ENCODE measurements at places on chromosomes 1 and 21.

DNA sequence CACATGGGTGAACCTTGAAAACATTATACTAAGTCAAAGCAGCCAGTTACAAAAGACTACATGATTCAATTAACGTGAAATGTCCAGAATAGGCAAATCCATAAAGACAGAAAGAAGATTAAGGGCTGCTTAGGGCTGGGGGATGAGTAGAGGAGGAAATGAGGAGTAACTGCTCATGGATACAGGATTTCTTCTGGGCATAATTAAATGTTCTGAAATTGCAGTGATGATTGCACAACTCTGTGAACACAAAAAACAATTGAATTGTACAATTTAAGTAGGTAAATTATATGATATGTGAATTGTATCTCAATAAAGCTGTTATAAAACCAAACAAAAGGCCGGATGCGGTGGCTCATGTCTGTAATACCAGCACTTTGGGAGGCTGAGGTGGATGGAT is 52.2 kb downstream of the RERE start:
- DNase-seq: no peak

DNA sequence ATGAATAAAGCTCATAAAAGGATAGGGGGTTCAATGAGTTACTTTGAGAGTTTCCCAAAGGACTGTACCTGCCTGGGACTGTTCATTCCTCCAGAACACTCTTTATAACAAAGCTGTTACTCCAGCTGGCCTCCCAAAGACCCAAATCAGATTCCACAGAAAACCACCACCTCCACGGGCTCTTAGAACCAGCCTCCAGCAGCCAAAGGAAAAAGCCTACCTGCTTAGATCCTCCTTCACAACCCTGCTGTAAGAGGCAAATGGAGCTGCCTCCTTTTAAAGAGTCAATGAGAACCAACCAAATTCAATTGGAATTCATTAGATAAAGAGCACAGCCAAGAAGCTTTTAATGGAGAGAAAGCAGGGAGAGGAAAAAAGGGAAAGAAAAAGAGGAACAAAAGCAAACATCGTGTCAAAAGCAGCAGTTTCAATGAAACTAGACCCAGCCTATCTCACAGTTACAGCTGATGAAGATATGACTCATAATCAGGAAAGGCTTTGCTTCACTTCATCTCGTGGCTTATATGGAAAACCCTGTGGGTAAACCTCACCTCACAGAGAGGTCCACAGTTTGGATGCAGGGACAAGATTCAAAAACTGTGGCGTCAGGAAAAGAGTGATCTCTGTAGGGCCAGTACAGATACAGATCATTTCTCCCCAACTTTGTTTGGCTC is 27.8 kb upstream of the FMO4 start:
- no peak for DNase-seq

DNA sequence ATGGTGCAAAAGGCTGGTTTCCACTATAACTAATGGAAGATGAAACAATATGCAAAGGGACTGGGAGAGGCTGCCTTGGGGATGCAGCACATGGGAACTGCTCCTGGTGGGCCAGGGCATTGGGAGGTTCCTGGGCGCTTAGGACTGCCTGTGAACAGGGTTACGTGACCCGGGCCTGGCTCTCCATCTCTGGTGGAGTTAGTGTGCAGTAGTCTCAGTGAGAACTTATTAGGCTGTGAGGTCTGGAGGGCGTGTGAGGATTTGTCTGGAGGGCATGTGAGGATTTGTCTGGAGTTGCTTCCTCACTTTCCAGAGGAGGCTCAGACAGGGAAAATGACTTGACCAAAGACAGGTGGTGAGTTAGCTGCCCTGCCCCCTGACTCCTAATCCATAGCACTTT is 1.5 kb upstream of the ETV3L start:
- no peak for DNase-seq

DNA sequence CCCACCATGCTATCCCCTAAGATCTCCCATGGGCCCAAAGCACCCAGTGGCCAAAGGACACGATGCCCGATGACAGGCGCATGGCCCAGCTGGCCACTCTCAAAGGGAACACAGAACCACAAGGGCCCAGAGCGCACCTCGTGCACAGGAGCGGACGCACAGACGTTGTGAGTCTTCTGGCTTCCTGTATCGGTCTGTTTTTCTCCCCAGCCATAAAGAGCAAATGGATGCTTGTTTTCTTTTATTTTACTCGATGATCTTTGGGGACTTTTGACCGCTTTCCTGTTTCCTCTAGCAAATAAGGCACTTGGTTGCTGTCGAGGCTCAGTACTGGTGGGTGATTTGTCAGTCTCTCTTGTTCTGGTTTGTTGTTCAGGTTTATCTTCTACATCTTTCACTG is 16.2 kb downstream of the CCSAP start:
- no peak for DNase-seq

- no peak for DNase-seq
Observed at GRCh38 chr21:24225431-24225830, 1381.8 kb downstream of the MRPL39 start.

DNA sequence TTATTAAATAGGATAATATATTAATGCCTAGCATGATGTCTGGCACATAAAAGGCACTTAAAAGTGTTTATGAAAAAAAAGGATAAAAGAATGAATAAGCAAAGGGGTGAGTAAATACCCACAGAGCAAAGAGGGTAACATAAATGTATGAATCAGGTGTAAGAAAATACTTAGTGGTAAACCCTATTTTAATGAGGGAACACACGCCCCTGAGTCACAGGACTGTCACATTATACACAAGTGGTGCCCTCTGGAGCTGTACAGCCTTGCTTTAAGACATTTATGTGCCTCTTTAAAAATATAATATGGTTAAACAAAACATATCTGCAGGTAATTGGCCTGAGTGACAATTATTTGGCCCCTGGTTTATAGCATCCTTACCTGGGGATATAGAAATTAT is 78.1 kb upstream of the PTBP2 start:
- DNase-seq: no peak

DNA sequence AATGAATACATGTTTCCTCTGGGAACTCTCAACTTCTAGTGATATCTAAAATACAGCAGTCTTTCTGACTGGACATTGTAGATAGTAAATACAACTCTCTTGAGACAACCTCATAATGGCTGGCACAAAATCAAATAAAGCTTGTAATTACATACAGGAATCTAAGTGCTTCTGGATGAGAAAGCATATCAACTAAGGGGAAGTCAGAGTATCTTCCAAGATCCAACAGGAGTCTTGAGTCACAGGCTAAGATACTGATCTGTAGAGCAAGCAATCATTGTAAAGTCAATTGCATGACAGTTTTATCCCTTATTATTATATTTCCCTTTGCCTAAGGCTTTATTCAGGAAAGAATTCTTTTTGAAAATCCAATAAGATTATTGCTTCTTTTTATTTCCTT is 249.9 kb downstream of the LRRIQ3 start:
- DNase-seq: no peak

DNA sequence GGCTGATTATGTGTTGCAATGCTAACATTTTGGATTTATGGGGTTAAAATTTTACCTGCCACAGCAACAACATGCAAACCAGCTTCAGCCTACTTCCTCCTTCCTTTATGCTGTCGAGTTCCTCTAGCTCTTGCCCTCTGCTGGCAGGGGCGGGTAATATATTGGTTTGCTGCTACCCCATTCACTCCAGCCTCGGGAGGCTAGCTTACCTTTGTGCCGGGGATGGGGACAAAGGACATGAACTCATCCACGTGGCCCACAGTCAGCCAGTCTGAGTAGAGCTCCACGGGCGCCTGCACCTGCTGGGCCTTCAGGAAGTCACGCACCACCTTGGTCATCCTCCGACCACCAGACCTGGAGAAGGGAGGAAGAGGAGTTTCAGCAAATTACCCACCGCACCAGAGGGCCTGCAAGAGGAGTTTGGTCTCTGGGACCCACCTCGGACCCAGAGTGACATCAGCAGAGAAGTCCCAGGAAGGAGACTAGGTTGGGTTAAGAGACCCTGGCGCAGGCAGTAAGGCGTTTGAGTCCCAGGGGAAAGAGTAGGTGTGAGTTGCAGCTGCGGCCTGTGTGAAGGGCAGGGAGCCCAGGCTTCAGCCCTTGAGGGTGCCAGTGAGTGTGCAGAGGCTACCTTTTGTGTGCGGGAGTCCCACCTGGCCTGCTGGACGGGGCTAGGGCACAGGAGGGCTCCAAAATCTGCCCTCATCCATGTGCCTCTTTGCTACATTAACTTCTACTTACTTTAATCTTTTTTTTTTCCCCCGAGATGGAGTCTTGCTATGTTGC is 21.8 kb upstream of the SDHB start:
- no peak for DNase-seq

DNA sequence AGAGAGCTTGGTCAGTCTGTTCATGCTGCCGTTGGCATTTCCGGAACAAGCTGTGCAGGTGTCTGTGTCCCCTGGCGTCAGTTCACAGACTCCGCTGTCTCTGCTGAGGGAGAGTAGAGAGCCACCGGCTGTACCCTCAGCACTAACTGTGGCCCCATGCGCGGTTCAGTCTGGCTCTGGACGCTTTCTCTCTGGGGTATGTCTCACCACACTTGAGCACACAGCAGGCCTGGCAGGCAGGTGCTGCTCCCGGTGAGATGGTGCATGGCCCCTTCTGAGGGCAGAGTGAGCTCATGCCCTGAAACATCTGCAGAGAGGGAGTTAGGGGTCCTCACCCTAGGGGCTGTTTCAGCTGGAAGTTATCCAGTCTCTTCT is 60.0 kb upstream of the TLR5 start:
- DNase-seq: no peak

- no peak for DNase-seq
Observed at GRCh38 chr1:48242141-48242736, 19.7 kb downstream of the SLC5A9 start.

DNA sequence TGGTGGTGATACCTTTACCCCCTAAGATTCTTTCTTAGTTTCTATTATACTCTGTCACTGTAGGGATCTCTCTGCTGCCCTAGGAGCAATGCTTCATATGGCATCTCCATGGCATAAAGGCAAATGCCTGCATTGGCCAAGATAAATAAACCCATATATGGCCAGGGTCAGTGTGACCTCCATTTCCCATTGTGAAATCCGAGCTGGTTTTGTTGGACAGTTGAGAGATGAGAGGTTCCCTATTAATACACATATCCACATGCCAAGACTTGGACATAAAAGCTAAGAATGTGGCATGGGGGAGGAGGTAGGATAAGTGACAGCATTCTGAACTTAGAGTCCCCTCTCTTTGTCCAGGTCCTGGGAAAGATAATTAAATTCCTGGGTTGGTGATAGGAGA is 1.4 kb downstream of the TPM3 start:
- DNase-seq: no peak

GRCh38 chr1:200103966-200104583 is 76.6 kb downstream of the NR5A2 start:
- DNase-seq: no peak

- DNase-seq: no peak
Observed at GRCh38 chr21:21232320-21232719, 234.1 kb downstream of the NCAM2 start.

GRCh38 chr1:156692925-156693847 is 12.2 kb downstream of the CRABP2 start:
- no peak for DNase-seq

DNA sequence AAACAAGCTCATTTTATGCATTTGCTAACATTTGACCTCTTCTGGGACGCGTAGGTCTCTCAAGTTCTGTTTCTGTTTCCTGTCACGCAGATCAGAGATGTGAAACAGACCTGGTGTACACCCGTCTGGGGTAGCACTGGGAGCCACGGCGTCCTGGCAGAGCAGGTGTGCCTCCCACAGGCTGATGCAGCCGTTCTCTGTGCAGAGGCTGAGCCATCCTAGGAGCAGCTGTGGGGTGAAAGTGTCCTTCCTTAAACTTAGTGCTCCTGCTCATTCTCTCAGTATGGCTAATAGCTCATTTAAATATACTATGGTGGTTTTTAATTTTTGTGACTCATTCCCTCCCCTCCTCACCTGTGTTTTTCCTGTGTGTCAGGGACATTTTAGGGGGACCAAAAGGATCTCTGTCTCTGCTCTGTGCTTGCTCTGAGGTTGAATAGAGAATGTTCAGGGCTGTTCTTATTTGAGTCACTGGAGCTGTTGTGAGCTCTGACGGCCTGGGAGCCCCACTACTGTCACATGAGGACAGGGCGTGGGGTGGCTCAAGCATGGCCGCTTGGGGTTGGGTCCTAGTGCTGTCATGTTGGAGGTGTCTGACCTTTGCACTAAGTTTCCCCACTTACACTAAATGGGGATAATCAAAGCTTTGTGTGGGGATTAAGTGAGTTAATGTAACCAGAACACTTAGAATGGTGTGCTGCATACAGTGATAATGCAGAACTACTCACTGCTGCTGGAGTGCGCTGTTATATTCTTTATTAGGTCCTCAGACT is 43.0 kb downstream of the GALNT2 start:
- DNase-seq: peak; percentile 44

- no peak for DNase-seq
Observed at GRCh38 chr1:161177936-161178244, 583 bp upstream of the B4GALT3 start.

GRCh38 chr1:26084091-26084561 is 16.7 kb upstream of the TRIM63 start:
- no peak for DNase-seq

- DNase-seq: no peak
Observed at GRCh38 chr21:42405064-42406013, 1.6 kb downstream of the UBASH3A start.

- no peak for DNase-seq
Observed at GRCh38 chr1:199282751-199283305, 644.0 kb downstream of the PTPRC start.

DNA sequence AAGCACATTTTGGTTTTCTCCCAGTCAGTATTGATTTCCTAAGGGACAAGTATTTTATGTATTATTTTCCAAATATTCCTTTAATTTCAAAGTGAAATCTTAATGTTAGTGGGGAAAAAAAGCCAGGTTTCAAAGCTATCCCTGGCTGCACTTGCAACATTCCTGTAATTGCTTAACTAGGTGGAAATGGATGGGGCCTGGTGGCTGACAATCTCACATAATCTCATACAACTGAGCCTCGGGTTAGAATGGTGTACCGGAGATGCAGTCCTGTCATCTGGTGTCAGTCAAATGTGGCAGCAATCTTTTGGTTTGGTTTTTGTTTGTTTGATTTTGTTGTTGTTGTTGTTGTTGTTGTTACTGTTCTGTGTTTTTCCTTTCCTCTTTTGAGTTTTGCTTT is 46.1 kb downstream of the KDM1A start:
- no peak for DNase-seq

DNA sequence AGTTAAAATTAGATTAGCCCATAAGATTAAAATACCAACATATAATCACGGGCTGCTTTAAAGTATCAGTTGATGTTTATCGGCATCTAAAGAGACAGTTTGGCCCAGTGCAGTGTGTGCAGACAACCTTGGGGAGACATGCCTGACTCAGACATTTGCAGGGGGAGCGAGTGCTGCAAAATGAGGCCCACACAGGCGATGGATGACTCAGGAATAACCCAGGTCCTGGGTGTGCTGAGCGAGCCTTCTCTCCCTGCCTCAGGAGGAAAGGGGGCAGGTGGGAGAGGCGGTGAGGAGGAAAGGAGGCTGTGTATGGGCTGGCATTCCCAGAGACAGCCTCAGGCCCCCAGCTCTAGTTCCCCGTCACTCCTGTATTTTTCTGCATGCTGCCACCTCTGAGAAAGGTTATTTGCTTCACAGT is 9.0 kb downstream of the SLC9A1 start:
- no peak for DNase-seq

DNA sequence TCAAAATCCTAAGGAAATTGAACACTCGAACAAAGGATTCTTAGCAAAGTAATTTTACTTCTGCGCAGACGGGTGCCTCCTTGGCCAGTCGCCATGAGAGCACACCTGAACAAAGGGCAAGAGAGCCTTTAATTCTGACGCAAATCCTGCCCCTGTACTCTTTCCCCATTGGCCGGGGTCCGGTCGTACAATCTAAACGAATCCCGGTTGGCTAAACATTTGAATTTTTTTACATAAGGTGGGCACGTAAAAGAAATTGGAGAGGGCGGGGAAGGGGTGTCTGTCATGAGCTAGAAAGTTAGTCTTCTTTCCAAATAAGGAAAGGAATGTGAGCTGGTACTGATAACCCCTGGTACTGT is 8.2 kb upstream of the IL22RA1 start:
- DNase-seq: no peak
